ENCODE measurements at places on chromosomes 5 and 9.

DNA sequence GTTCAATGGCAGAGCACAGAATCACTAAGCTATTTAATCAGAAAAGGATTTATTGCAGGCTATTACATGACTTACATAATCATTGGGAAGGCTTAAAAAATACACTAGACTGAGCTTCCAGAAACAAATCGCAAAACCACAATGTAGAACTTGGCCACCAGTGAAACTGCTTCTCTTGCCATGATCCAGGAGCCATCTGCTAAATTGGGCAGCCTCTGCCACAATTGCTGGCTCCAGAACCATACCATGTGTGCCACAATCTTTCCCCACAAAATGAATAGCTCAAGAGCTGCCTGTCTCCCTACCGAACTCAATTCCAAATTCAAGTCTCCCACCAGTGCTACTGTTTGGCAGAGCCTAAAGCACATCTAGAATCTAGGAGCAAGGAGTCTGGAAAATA is 9.8 kb upstream of the ERAP1 start:
- no peak for DNase-seq

GRCh38 chr5:19258686-19259085 is 729.3 kb downstream of the CDH18 start:
- DNase-seq: no peak

GRCh38 chr5:14666357-14666756 is 1.8 kb downstream of the OTULIN start:
- DNase-seq: no peak

DNA sequence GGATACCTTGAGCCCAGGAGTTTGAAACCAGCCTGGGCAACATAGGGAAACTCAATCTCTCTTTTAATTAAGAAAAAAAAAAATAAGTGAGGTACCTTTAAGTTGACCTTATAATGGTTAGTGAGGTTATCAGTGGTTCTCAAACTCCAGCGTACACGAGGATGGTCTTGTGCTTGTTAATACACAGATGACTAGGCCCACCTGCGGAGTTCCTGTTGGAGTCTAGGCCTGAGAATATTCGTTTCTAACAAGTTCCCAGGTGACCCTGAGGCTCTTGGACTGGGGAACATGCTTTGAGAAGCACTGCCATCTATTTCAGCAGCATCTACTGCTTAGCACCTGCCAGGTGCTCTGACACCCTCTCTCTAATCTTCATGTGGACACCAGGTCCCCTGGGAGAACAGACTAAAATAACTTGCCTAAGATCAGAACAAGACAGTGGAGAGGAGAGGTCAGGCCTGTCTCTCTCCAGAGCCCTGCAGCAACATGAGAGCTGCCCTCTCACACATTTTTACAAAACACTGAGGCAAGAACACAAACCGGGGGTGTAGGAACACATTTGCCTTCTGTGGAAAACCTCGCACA is 24.6 kb downstream of the TLE1 start:
- DNase-seq: no peak

DNA sequence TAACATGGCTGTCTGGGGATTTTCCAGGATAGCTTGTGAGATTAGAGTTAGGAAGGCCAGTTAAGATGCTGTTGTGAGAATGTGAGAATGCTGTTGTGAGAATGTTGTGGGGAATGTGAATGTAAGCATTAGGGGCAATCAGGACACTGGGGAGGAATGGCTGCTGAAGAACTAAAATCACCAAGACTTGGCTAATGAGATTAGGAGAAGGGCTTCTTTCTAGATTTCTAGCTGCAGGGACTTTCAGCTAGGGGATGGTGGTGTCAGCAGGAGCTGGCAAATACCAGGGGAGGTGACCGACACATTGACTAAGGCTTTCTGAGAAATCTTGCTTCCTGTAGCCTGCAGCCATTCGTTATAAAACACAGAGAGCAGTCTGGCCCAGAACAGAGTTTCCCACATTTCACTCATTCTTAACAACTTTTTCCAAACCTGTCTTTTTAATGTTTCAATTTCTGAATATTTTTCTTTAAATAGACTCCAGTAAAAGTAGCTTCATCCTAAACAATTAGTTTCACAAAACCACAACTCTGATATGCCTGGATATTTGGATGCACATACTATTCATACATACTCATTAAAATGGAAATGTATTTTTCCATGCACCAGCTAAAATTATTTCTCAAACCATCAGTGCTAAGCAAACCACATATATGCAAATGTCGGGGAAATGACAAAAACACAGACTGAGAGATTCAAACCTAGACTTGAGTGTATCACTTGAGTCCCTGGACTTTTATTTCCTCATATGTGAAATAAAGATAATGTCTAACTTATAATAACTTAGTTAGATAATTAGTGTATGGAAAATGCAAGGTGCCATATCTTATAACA is 89.3 kb upstream of the TNC start:
- DNase-seq: peak; percentile 64

GRCh38 chr5:116520771-116521170 is 53.9 kb downstream of the SEMA6A start:
- DNase-seq: no peak

DNA sequence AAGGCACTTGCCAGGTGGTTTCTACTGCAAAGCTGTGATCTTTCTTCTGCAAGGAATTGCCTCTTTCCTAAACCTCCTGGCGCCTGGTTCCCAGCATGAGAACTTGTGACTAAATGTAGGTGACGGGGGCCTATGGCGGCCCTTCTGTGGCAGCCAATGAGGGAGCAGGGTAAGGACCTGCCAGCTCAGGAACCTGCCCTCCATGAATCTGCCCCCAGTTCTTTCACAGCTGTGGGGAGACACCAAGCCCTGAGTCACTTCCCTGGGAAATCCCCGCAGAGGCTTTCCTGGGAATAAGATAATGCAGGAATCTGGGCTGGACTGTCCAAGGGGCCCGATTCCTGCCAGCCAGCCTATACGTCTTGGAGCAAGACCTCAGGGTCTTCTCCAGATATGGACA is 56.7 kb upstream of the CTNNA1 start:
- no peak for DNase-seq

DNA sequence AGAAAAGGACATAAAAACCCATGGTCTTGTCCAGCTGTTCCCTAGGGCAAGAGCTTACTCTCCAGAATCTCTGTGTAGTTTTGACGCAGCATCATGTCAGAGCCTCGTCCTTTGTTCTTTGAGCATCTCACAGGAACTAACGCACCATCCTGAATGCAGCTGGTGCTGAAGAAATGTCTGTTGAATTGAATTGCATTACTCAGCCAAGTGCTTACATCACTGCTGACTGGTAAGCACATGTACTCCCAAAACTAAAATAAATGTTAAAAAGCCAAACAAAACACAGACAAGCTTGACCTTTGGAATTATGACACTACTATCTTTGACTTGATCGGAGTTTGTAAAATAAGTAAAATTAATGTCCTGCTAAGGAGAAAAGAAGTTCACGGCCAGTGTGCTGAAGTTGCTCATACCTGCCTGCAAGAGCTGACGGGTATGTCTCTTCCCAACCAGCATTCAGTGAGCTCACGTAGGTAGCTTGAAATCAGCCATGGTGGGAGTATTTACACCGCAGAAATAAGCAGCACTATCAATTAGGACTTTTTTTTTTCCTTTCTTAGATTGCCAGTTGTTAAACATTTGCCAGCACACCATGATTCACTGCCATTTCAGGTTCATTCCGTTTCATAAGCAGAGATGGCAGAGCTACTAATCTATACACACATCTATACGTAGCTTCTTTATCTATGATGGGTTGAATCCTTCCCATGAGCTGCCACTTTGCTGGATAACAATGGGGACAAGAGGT is 310.6 kb upstream of the MSX2 start:
- DNase-seq: peak; percentile 64

DNA sequence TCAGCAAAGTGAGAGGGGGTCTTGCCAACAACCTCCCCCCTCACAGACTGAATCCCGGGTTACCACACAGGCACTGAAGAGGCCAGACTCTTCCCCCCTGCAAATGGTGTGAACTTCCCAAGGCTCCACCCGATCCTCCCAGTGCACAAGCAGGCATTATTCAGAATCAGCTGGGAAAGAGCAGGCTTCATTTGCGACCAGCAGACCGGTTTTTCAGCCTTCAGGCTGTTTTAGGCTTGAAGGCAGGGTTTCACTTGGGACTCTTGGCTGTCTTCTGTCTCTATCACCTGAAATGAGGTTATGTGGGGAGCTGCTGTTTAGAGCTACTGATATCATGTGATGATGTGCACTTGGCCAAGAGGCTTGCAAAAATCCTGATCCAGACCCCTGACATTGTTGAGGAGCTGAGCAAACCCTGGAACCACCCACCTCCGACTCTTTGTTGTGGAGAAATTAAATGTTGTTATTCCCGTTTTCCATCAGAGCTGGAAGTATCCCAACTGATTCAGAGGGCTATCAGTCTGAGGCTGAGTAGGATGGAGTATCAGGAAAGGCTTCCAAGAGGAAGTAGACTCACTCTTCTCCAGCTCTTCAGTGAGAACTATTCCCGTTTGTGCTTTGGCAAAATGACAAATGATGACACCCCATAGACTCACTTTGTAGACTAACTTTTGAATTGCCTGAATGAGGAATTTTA is 63.3 kb upstream of the ZFR start:
- DNase-seq: peak; percentile 98

GRCh38 chr9:126388964-126389708 is 62.5 kb downstream of the MVB12B start:
- DNase-seq: no peak

DNA sequence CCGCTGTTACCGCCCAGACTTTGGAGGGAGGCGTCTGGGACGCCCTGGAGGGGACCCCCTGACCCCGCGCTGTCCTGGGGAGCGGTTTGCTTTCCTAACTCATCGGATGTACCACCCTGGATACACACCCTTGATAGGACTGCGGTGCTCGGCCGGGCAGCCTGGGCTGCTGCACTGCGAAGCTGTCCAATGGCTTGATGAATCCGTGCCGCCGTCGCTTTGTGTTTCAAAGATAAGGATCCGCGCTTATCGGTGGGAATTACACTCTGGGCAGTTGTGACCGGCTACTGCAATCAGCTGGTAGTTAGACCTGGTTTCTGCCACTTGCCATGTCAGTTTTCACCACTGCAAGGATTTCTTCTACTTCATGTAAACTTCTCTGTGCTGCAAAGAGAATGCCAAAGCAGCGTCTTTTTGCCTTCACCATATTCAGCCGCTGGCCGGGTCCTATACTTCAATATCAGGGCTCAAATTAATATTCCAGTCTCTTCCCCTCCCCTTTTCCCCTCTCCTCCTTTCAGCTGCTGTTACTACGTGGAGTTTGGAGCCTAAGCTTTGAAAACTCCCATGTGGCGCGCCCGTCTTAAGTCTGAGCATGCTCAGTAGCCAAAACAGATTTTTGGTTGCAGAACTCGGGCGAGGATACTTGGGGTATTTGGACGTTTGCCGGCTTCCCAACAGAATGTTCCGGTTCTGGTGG is 727 bp downstream of the SMAD5 start:
- DNase-seq: peak; percentile 50

- peak; percentile 94 for DNase-seq
These were observed 49.5 kb downstream of the GALNT12 start for GRCh38 chr9:98856982-98857381.

DNA sequence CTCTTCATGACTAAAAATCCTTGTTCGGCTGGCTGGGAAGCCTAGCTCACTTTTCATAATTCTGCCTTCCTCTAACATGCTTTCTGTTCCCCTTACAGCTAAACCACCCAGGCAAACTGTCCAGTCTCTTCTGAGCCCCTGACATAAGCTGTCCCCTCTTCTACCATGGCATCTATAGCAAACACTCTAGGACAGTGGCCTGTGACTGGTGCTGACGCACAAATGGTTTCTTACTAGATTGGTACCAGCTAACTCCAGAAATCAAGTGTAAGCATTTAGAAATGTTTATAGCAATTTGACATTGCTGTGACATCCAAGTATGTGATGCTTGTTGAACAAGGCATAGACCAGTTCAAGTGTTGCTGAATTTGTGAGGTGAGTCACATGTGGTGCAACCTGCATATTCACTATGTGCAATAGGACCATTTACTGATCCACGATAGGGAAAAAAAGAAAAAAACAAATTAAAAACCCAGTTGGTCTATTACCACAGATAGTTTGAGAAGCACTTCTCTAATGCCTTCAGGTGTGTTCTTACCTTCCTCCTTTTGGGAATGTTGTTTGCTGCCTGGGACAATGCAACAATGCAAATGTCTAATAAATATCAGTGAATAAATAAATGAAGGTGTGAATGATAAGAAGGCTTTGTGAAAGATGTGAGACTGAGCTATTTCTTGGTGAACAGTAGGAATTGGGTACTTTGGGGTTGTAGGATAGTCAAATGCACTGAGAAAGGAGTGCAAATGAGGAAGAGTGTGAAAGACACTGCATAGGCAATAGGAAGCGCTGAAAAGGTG is 22.4 kb downstream of the ELOVL7 start:
- no peak for DNase-seq

- DNase-seq: peak; percentile 69
These were observed 344.1 kb downstream of the BNC2 start for GRCh38 chr9:16526380-16526779.

DNA sequence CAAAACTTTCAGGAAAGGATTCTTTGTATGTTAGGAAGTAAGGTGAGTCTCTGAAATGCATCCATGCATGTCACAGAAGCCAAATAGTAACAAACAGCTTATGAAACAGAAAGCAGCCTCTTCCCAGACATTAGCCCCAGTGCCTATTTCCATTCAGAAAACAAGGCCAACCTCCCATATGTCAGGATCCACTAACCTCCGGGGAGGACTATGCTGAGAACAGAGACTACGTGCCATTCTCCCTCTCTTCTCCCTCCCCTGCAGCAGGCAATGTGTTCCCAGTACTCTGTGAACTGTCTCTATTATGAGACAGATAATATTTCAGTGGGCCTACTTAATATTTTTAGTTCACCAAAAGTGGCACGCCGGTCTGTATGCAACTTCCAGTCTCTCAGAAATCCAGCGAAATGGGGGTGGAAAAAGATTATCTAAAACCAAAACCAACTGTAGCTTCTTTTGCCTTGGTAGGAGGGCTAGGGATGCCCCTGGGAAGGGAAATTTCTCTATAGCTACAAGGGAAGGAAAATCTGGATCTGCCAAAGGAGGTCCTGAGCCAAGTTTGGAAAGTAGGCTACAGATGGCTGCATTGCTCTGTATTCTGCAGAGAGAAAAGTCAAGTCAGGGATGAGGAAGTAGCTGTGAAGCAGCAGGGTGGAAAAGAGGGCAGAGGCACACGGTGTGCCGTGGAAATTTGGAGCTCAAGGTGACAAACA is 42.0 kb downstream of the VLDLR start:
- peak; percentile 3 for DNase-seq

- DNase-seq: no peak
These were observed 81.5 kb upstream of the RASEF start for GRCh38 chr9:83144492-83144891.

DNA sequence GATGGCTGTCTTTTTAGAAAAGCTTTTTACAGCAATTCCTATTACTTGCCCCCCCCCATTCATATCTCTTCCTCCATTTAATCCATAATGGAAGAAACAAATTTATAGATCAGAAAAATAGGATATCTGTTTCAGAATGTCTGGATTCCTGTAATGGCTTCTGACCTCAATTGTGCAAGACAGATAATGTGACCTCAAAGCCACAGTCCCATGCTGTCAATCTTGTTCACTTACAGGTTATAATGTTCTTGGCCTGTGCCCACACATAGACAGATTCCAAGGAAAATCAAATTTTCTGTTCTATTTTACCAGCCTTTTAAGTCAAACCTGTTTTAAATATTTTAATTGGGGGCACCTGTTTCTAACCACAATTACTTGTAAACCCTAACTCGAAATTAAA is 143.4 kb downstream of the ENTREP1 start:
- DNase-seq: no peak

Data from fibroblast of skin of abdomen (primary cell).